ENCODE measurements at places on chromosomes 6 and 20.
A peak's percentile ranks its signal among the peaks of the same experiment; 100 is the strongest.

DNA sequence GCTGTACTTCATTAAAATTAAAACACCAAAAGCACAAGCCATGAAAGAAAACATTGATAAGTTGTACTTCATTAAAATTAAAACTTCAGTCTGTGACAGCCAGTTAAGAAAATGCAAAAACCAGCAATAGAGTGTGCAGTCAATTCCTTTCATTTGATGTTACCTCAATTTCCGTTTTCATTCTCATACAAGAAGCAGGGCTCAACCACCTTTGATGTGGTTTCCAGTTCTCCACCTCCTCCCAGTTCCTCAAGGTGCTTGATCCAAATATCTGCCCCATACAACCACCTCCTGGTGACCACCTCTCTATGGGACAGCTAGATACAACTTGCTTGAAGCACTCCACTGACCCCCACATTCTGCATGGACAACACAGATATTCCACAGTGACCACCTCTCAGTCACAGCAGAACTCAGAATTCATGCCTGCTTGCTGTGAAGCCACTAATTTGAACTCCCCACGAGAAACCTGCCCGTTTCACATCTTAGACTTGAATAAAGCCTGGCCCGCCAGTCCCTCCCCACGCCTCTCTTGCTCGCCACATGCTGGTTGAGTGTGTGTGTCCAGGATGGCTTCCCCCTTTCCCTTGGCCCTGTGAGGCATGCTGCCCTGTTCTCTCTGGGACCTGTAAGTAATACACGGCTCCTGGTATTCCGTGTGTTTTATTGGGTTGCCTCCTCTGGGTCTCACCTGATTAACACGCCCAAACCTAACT is 66.1 kb downstream of the FAM50B start:
- peak; percentile 3 for DNase-seq

DNA sequence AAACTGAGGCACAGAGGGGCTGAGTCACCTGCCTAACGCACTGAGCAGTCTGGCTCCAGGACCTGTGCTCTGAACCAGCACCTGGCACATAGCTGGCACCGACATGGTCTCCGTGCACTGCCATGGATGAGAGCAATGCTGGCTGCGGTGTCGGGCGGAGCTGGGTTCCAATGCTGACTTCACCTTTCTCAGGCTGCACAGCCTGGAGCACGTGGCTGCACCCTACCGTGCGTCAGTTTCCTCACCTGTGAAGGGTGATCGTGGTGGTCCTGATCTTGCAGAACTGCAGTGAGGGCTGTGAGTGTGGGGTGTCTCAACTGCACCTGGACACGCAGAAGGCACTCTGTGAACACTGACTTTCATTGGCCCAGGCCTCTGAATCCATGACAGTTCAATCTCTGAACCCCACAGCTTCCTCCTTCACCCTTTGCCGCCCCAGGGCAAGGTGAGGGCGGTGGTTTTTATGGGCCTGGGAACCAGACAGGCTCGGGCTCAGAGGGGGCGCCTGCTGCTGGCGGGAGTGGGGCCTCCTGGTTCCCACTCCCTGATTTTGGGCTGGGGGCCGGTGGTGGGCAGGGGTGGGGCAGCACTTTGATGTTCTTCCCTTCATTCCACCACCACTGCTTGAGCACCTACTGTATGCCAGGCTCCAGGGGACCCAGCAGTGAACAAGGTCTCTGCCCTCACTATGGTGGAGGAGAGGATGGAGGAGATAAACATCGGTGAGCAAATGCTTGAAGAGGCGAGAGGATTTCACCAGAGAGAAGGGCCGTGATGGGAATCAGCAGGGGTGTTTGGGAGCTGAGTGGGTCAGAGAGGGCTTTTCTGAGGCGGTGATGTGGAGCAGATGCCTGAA is 102.9 kb downstream of the CEBPB start:
- no peak for DNase-seq

DNA sequence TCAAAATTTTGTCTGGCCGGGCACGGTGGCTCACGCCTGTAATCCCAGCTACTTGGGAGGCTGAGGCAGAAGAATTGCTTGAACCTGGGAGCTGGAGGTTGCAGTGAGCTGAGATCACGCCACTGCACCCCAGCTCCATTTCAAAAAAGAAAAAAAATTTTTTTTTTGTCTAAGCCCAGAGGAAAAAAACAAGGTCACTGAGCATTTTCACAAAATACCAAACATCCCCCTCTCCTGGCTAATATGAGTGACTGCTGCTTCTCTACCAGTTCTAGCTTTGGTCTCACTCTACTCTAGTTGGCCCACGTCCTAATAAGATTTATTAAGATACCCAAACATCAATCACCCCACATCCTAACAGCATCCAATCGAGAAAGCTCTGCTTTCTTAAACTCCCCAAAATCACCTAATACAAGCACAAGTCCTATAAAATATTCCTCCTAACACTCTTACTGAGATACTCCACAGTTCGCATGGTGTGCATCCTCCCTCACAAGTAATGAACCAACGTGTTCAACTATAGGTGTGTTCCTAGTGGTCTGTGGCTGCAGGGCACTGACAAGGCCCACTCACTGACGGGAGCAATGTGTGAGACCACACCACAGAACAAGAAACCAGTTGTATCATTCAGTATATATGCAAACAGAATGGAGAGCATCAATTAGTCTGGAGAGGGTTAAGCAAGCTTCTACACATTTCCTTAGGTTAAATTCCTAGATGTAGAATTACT is 64.2 kb downstream of the FKBP5 start:
- no peak for DNase-seq

- DNase-seq, result no peak
Observed at GRCh38 chr6:130129762-130130246, 92.9 kb downstream of the SAMD3 start.

DNA sequence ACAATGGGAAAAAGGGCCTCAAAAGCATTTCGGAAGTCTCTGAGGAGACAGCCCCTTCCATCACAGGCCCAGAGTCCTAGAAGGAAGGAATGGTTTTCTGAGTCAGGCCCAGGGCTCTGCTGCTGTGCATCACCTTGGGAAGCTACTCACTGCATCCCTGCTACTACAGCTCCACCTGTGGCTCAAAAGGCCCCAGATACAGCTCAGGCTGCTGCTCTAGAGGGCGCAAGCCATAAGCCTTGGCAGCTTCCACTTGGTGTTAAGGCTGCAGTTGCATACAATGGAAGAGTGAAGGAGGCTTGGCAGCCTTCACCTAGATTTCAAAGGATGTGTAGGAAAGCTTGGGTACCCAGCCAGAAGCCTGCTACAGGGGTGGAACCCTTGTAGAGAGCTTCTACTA is 54.8 kb downstream of the MEI4 start:
- DNase-seq, result no peak

- peak; percentile 54 for DNase-seq
Observed at GRCh38 chr20:57092112-57092899, 174.1 kb downstream of the BMP7 start.

DNA sequence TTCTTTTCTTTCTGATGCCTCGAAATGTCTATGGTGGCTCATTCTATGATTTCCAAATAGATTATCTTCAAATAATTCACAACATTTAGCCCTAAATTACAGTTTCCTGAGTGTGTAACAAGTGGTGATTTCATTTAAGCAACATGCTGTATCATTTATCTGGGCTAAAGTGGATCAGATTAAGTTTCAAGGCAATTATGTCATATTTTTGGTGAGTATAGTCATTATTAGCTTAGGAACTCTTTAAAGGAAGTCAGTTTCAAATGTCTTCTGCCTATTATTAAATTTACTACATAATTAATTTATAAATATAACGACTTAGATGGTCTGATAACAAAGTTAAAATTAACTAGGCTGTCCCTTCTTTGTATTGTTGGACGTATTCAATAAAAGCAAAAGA is 847.9 kb upstream of the FLRT3 start:
- no peak for DNase-seq

- DNase-seq, result no peak
Observed at GRCh38 chr6:29758761-29759160, 35.5 kb downstream of the HLA-F start.

DNA sequence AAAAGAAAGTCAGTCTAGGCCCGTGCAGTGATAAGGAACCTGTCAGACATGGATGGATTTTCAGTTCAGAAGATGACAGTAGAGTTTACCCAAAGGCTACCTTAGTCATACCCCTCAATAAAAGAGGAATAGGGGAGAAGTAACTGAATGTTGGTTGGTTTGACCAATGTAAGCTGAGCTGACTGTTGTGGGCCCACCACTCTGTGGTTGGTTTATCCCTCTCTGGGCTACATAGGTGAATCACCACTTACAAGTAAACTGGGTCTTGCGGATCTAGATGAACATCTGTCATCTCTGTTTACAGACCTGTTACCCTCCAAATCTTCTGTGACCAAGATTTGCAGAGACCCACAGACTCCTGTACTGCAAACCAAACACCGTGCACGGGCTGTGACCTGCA is 37.2 kb upstream of the MYLK2 start:
- DNase-seq, result no peak

DNA sequence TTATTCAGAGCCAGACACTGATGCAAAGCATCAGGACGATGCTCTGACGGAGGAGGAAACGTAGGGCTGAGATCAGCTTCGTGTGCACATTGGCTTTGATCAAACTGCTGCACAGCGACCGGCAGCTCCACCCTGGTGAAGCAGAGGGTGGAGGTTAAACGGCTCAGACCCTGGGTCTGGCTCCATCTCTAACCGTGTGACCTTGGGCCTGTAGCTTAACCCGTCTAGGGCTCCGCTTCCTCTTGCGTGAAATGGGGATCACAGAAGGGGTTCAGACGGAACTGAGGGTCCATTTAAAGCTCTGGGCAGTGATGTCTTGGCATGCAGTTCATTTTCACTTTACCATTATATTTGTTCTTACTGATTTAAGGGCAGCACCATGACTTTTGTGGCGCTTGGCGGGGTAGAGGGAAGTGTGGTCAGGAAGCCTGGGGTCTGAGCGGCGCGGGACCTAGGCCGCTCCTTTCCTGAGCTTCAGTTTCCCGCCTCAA is 644 bp downstream of the RBL1 start:
- DNase-seq, result no peak

GRCh38 chr6:34575326-34575725 is 19.2 kb upstream of the SPDEF start:
- DNase-seq, result no peak

DNA sequence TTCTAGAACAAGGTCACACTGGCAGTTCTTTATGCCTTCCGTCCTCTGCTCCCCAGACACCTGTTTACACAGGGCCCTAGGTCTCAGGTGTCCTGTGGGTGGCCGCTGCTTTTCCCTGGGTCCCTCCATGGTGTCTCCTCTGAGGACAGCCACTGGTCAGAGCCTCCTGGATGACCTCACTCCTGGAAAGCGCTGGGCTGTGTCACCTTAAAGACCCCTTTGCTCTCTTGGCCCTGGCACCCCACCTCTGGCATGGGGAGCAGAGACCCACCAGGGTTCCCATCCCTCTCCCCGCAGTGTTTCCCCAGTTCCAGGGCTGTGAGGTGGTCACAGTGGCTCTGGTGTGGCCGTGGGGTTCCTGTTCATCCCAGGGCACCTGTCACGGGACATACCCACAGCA is 33.9 kb downstream of the NTSR1 start:
- DNase-seq, result no peak

DNA sequence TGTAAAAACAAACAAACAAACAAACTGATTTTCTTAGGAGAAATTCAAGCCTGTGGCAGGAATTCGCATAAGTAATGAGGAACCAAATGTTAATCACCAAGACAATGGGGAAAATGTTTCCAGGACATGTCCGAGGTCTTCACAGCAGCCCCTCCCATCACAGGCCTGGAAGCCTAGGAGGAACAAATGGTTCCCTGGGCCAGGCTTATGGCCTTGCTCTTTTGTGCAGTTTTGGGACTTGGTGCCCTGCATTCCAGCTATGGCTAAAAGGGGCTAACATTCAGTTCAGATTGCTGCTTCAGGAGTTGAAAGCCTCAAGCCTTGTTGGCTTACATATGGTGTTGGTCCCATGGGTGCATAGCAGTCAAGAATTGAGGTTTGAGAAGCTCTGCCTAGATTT is 1372.7 kb upstream of the CITED2 start:
- DNase-seq, result no peak

- DNase-seq, result no peak
Observed at GRCh38 chr20:44491635-44492395, 16.1 kb downstream of the TTPAL start.

DNA sequence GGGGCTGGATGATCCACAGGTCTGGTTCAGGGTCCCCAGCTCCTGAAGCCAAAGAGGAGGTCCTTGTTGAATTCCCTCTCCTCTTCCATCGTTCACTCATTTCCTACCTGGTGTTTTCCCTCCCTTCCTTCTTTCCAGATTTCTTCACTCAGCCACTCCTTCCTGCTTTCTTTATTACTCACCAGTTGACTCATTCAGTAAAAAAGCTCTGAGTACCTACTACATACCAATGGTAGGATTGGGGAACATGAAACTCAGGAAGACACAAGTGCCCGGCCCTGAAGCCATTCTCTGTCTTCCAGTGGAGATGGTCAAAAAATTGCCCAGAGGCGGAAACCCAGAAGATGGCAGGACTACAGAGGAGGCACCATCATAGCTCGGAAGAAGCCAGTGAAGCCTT is 11.9 kb upstream of the NSFL1C start:
- no peak for DNase-seq

DNA sequence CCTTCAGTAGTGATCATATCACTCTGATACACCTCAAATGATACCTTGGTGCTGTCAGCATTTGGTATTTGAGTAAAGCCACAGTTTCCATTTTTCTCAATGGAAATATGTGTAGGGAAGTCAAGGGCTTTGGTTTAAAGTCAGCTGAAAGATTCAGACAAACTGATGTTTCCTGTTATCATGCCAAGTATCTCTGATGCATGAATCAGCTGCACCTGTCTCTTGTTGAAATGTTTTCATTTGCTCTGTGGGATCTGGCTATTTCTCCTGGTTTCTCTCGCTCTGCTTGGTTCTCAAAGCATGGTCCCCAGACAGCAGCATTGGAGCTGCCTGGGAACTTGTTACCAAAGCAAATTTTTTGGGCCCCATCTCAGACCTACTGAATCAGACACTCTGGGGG is 23.5 kb downstream of the ZFP64 start:
- DNase-seq, result no peak

GRCh38 chr6:44580901-44581300 is 193.4 kb downstream of the CDC5L start:
- no peak for DNase-seq

GRCh38 chr20:37905671-37906613 is 3.0 kb downstream of the VSTM2L start:
- no peak for DNase-seq

DNA sequence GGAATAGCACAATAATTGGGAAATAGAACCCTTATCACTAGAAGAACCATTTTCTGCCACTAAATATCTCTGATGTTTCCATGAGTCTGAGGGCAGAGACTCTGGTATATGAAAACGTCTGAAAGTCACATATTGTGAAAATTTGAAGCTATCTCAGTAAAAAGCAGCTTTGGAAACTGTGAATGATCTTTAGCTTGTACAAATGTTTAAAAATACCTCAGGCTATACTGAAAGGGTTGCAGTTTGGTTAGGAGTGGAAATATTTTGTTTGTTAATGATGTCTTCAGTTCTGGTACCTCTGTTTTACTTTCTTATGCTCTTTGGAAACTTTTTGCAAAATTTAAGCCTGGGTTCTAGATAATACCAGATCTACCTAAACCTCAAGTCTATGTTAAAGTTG is 135.0 kb downstream of the SLC16A10 start:
- no peak for DNase-seq

Data from stimulated activated CD4-positive, alpha-beta T cell treated with anti-CD3 and anti-CD28 coated beads, Interleukin-12 subunit alpha, Interleukin-12 subunit beta, amount 100 ng/mL, for 24 hours (primary cell).